ENCODE measurements at places on chromosomes 6 and 20.
A peak's percentile ranks its signal among the peaks of the same experiment; 100 is the strongest.

GRCh38 chr6:92684386-92684785 lies 735.0 kb downstream of the EPHA7 start:
- DNase-seq = no peak

DNA sequence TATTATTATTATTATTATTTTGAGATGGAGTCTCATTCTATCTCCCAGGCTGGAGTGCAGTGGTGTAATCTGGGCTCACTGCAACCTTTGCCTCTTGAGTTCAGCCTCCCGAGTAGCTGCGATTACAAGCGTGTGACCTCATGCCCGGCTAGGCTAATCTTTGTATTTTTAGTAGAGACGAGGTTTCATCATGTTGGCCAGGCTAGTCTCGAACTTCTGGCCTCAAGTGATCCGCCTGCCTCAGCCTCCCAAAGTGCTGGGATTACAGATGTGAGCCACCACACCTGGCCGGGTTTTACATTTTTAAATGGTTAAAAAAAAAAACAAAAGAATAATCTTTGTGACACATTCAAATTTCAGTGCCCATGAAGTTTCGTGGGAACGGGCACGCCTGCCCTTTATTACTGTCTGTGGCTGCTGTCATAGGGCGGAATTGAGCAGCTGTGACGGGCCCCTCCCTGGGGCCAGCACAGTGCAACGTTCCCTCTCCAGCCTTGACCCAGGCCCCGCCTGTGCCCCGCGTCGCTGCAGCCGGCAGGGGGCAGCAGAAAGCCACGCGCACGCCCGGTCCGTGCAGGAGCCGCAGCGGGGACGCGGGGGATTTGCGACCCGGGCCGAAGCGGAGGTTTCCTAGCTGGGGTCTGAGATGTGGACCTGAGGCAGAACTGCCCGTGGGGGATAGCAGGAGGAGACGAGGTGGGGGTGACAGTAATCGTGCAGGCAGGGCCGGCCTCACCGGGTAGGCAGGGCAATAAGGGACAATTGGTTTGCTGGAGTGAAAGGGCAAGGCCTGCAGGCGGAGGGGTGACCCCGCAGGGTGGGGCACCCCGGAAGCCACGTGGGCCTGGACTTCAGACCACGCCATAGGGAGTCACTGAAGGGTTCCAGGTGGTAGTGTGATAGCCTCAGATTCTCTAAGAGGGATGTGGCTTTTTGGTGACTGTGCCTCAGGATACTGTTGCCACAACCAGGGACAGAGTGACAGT lies 54.3 kb downstream of the SYTL3 start:
- DNase-seq = peak; percentile 79

DNA sequence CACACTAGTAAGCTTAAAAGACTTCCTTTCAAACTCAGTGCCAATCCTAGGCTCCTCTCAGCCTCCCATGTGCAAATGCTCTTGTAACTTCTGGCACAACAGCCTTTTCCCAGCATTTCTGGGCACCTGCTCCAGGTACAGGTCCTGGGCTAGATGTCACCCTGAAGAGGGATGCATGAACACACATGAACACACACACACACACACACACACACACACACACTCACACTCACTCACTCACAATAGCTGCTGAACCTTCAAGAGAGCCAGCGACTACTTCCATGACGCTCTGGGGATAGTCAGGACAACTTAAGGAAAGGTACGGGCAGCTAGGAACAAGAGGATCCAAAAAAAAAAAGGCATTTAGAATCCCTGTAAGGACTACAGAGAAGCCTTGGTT lies 122.8 kb downstream of the INSM1 start:
- no peak for DNase-seq

- DNase-seq = no peak
Observed at GRCh38 chr6:26519359-26519758, 18.8 kb upstream of the HMGN4 start.

- DNase-seq = peak; percentile 12
Observed at GRCh38 chr20:7113577-7114466, 346.3 kb downstream of the BMP2 start.

DNA sequence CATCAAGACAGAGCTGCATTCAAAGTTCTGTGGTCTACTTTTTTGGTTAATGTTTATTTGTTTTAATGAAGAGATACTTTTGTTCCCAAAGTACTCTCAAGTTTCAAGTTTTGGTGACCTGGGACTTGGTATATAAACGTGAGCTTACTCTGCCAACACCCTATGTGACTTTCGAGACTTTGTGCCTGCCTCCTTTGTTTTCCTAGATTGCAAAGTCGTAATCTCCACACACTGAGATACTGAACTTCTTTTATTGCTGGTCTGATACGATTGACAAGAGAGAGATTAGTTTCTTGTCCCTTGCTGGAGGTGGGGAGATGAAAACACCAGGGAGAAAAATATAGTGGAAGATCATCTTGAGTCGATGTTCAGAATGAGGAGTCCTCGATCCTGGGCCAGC lies 27.9 kb downstream of the PCNA start:
- no peak for DNase-seq

- no peak for DNase-seq
Observed at GRCh38 chr6:165487347-165487746, 175.7 kb downstream of the PDE10A start.

- no peak for DNase-seq
Observed at GRCh38 chr20:62918831-62919230, 7.5 kb downstream of the DIDO1 start.

DNA sequence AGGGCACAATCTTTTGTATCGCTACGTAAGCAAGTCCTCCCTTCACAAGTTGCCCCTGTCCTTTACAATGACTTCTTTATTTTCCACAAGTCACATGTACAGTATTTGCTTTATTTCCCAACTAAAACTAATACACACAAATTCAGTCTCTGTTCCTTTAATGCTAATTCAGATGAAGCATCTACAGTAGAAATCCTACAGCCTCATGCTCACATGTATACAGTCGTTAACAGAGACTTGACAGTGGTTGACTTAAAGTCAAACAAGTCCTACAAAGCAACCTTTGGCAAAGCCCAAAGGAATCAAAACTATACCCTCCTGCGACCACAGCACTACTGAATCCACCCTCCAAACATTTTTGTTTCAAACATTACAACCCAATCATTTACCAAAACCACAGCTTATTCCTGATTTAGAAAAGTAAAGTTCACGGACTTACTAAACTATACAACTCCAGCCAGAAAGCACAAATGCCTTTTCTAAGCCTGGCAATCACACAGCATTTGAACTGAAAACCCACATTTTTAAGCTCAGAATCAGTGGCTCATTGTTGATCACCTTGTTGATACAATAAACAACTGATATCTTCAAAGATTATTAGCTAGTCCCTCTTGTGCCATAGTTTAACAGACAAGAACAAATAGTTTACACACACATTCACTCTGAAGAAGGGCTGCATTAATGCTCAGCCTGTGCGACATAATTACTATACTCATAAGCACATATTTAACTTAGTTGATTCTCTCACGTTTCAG lies 70.9 kb upstream of the NHSL1 start:
- no peak for DNase-seq

GRCh38 chr6:17469006-17469832 lies 75.8 kb downstream of the CAP2 start:
- no peak for DNase-seq
